Mesangial cell (primary cell): ENCODE measurements at places on chromosomes 11 and 22. TPM values are rescaled to one million over a fixed set of nuclear protein-coding genes. Genes with fewer than 3 reads are reported as not detected.

ANO1 gene
- under 0.01 and 0.13 TPM in 2 replicates for total RNA-seq

OR10A6 gene
- not detected in 2 replicates for total RNA-seq

STK33 gene
- 4.7 and 9.0 TPM in 2 replicates for total RNA-seq

NPTXR gene
- 2.3 and 5.6 TPM in 2 replicates for total RNA-seq

USP2 gene
- 1.1 and 11.3 TPM in 2 replicates for total RNA-seq

TRMU gene
- 17.7 and 34.1 TPM in 2 replicates for total RNA-seq

CSF2RB gene
- not detected in 2 replicates for total RNA-seq

TREH gene
- not detected in 2 replicates for total RNA-seq

APOA1 gene
- 0.25 TPM in 1 of 2 replicates, not detected in the other for total RNA-seq

LRP4 gene
- 7.3 and 13.9 TPM in 2 replicates for total RNA-seq

C11orf87 gene
- not detected in 2 replicates for total RNA-seq

FLRT1 gene
- total RNA-seq: under 0.01 and 0.25 TPM in 2 replicates

WNT11 gene
- total RNA-seq: 0.63 TPM in 1 of 2 replicates, not detected in the other

MOGAT2 gene
- total RNA-seq: not detected in 2 replicates

TRIM49 gene
- total RNA-seq: not detected in 2 replicates

TYR gene
- total RNA-seq: not detected in 2 replicates

SMIM35 gene
- not detected in 2 replicates for total RNA-seq

SYCE3 gene
- total RNA-seq: not detected in 2 replicates

TRIM48 gene
- total RNA-seq: not detected in 2 replicates

OR2AG1 gene
- total RNA-seq: not detected in 2 replicates

OR51B5 gene
- not detected in 2 replicates for total RNA-seq

GAS2 gene
- total RNA-seq: 1.9 and 2.4 TPM in 2 replicates

MS4A15 gene
- not detected in 2 replicates for total RNA-seq

DEUP1 gene
- 0.16 TPM in 1 of 2 replicates, not detected in the other for total RNA-seq

PTGDR2 gene
- total RNA-seq: 0.16 and 0.38 TPM in 2 replicates

CRYBA4 gene
- total RNA-seq: not detected in 2 replicates

CDC42BPG gene
- 2.1 and 10.1 TPM in 2 replicates for total RNA-seq

GPR83 gene
- not detected in 2 replicates for total RNA-seq

SLC22A12 gene
- total RNA-seq: not detected in 2 replicates

HMOX1 gene
- 2.8 and 11.0 TPM in 2 replicates for total RNA-seq

OR4C11 gene
- total RNA-seq: not detected in 2 replicates

IFTAP gene
- 10.9 and 11.5 TPM in 2 replicates for total RNA-seq

PACSIN3 gene
- 30.0 and 42.7 TPM in 2 replicates for total RNA-seq

MMP8 gene
- total RNA-seq: not detected in 2 replicates

LRRN4CL gene
- 0.16 and 0.38 TPM in 2 replicates for total RNA-seq

BIK gene
- 4.1 and 9.5 TPM in 2 replicates for total RNA-seq

CARD18 gene
- total RNA-seq: not detected in 2 replicates

SLC25A18 gene
- not detected in 2 replicates for total RNA-seq

DEPDC5 gene
- total RNA-seq: 8.1 and 9.5 TPM in 2 replicates

XKR3 gene
- total RNA-seq: not detected in 2 replicates

TRPC6 gene
- under 0.01 TPM in 2 replicates for total RNA-seq
